Skin of body (tissue), 3 donors: ENCODE measurements at places on chromosomes 2 and 18.

DNA sequence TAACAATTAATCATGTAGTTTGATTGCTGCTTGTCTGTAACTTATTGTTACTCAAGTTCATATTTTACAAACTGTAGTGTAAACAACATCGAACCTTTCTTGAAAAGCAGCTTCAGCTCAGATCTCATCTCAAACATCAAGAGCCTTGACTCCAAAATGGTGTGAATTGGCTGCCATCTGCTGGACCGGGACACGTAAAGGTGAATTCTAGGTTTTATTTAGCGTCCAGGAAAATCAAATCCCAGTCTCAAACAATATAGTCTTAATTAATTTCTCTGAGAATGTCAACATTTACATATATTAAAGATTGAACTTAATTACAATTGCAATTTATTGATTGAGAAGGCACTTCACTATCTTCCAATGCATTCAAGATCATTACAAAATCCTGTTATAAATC is 453.0 kb downstream of the GALR1 start:
- DNase-seq: no peak

DNA sequence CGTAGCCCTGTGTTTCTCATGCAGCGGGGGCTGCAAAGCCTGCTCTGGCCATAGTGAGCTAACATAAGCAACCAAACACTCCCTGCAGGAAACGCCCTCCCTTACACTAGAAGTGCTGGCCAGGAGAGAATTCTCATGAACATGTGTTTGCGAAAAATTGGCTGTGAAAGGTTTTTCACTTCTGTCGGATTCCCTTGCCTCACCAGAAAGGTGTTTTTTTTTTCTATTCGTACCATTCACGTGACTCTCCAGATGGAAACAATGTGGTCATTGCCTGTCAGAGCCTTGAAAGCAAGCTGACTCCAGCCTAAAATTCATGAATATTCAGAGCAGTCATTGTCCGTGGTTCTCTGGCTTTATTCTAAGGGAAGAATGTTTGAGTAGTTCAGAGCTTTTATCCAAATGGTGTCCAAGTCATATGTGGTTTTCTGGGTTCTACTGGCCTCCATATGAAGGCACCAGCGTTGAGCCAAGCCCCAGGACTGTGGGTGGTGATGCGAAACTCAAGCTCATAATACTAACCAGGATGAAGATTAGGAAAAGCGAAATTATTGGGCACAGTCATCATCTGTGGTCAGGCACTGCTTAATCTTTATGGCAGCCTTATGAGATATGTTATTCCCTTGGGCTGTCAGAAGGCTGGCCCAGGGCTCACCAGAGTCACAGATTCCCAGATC is 236.4 kb downstream of the ALPK2 start:
- peak; percentile 93 for DNase-seq

- DNase-seq: peak; percentile 15
Observed at GRCh38 chr2:56132138-56132537, 51.7 kb upstream of the CCDC85A start.

DNA sequence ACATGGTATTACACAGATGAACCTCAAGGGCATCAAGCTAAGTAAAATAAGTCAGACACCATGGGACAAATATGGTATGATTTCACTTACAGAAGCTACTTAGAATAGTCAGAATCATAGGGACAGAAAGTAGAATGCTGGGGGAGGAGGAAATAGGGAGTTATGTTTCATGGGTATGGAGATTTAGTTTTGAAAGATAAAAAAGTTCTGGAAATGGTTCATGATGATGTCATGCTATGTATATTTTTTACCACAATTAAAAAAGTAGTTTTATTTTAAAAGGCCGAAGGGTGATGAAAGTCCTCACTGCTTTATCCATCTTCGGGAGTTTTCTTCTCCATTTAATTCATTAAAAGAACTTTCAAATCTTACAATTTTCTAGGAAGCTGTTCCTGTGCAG is 181.9 kb downstream of the CALCRL start:
- no peak for DNase-seq

- no peak for DNase-seq
Observed at GRCh38 chr2:14996351-14997014, 364.0 kb downstream of the LRATD1 start.

- no peak for DNase-seq
Observed at GRCh38 chr2:211985393-211985792, 553.2 kb downstream of the ERBB4 start.

- no peak for DNase-seq
Observed at GRCh38 chr2:201949181-201949926, 84.3 kb upstream of the FZD7 start.

- DNase-seq: no peak
Observed at GRCh38 chr18:75060185-75060584, 148.8 kb downstream of the PTGR3 start.

DNA sequence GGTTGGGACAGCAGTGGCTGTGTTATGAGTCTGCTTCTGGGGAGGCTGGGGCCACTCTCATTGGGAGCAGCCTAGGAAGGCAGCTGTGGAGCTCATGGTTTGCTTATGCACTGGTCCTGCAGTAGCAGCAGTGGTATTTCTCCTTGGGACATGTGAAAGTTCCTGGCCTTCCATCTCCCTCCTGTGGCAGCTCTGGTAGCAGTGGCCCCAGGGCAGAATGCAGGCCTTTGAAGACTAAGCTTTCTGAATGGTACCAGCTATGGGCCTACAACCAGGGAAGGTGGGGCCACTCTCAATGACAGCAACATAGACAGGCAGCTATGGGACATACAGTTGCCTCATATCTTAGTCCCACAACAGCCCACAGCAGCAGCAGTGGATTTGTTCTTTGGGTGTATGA is 117.3 kb upstream of the VWC2L start:
- no peak for DNase-seq

- no peak for DNase-seq
Observed at GRCh38 chr2:59680863-59681262, 872.6 kb downstream of the BCL11A start.

DNA sequence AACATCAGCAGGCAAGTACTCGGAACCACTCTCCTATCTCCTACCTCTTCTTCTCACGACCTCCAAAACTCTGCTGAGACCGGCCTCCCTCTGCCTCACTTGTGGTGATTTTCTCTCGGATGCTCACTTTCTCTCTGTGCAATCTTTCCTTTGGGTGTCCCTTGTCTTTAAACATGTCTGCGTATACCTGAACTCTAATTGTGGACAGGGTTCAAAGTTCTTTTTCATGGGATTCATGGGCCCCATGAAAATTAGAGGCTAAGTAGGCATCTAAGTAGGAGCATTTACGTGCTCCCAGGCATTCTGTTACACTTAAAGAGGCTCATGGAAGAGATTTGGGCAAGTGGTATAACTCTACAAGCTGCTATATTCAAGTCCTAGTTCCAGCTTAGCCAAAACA is 2.1 kb upstream of the PPP1CB start:
- no peak for DNase-seq

- DNase-seq: no peak
Observed at GRCh38 chr2:133360882-133361281, 207.4 kb downstream of the NCKAP5 start.

DNA sequence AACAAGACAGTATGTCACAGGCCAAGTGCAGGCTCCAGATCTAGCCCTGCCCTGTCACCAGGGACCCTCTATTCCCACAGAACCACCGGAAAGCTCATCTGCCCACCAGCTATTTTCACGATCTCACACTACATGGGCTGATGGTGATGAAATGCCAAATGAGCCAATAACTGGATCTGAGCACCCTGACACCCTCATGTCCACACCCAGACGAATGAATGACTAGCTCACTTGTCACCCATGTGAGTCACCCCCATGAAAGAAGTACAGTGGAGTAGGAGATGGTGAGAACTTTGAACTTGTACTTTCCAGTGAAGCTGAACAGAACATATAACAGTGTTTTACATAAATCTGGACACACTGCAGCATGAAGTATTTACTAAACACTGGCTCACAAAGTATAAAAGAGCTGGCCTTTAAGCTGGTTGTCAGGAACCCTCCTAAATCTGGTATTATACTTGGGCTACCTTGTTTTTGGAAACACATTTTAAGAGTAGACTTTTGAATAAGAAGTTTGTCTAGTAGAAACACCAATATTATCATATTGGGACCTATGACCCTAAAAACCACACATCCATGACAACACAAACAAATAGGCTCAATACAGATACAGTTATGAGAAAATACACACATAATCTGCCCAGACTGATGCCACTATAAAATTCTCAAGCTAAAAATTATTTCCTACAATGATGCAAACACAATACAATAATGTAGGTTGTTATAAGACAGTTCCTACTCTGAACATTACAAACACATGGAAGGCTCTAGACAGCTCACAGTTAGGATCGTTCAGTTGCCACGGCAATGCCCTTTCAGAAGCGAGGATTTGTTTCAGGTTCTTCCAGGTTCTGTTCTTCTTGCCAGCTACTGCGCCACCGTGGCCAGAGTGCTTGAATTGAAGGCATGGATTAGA is 19.0 kb downstream of the INO80C start:
- DNase-seq: no peak

DNA sequence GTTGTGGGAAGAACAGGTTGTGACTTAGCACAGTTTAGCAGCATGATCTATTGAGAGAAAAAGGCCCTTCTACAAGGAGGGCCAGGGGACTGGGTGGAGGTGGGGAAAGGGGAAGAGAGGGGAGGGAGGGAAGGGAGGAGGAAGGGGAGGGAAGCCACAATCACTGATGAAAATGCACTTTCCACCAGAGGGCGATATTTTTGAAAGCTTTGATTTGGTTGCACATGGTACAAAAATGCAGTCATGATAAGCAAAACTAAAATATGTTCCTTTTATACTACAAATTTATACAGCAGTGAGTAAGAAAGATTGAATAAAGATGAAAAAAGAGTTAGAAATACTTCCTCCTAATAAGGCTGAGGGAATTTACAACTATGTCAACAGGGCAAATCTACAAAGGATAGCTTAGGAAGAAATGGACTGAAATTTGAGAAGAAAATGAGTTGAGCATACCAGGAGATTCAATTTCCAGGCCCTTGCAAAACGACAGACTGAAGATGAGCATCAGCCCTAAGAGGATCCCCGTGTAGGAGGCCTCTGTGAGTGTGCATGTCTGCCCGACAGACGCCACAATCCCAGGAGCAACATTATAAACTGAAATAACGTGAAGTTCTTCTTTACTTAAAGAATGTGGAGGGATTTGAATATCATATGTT is 17.2 kb downstream of the SH3YL1 start:
- no peak for DNase-seq

- DNase-seq: no peak
Observed at GRCh38 chr18:79639072-79639829, 40.4 kb upstream of the CTDP1 start.

GRCh38 chr18:25896178-25896780 is 194.1 kb downstream of the SS18 start:
- peak; percentile 33 for DNase-seq

DNA sequence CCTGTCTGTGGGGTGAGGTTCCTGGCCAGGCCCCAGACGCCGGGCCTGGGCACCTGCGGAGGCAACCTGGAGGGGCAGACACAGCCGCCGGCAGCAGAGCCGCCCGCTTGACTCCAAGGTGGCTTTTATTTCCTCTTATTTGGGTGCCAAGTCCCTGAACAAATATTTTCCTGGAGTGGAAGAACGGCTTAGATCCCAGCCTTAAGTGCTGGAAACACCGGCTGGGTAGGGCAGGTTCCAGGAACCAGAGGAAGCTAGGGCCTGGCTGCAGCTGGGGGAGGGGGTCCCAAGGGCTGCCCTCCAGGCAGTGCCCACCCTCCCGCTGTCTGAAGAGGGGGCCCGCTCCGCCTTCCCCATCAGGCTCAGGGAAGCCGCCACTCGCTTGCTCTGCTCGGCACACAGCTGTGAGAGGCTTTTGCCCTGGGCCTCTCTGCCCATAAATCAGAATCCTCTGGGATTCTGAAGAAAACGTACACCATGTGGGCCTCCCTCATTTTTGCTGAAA is 28.2 kb downstream of the SDC1 start:
- DNase-seq: peak; percentile 33

GRCh38 chr2:234388591-234388990 is 108.3 kb downstream of the ARL4C start:
- DNase-seq: no peak

GRCh38 chr18:49752095-49752457 is 61.3 kb downstream of the ACAA2 start:
- no peak for DNase-seq

GRCh38 chr18:73850782-73851181 is 296.9 kb downstream of the FBXO15 start:
- DNase-seq: no peak

- no peak for DNase-seq
Observed at GRCh38 chr2:197209246-197209645, 101.3 kb downstream of the ANKRD44 start.

- no peak for DNase-seq
Observed at GRCh38 chr18:21489919-21490495, 110.5 kb downstream of the ESCO1 start.

GRCh38 chr2:88885275-88885674 is 193.8 kb downstream of the RPIA start:
- no peak for DNase-seq

- no peak for DNase-seq
Observed at GRCh38 chr2:3527886-3528785, 8.8 kb upstream of the ADI1 start.

- DNase-seq: peak; percentile 75
Observed at GRCh38 chr2:41483982-41484857, 563.6 kb upstream of the PKDCC start.

- no peak for DNase-seq
Observed at GRCh38 chr2:121089166-121089510, 195.9 kb downstream of the TFCP2L1 start.

DNA sequence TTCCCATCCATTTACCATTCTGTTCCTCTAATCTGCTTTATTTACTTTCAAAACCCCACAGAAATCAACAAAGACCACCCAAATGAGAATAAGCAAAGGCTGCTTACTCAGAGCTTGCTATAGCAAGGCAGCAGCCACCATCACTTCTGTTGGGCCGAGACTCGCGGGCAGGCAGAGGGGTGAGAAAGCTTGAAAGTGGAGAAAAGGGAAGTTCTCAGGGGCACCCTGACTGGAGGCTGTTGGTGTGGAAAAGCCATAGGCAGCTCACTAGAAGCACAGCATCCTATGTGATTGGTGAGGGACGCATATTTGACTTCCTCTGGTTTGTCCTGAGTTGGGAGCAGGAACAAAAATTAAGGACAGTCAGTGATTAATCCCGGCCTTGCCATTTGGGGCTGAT is 269.7 kb upstream of the THSD7B start:
- DNase-seq: no peak

DNA sequence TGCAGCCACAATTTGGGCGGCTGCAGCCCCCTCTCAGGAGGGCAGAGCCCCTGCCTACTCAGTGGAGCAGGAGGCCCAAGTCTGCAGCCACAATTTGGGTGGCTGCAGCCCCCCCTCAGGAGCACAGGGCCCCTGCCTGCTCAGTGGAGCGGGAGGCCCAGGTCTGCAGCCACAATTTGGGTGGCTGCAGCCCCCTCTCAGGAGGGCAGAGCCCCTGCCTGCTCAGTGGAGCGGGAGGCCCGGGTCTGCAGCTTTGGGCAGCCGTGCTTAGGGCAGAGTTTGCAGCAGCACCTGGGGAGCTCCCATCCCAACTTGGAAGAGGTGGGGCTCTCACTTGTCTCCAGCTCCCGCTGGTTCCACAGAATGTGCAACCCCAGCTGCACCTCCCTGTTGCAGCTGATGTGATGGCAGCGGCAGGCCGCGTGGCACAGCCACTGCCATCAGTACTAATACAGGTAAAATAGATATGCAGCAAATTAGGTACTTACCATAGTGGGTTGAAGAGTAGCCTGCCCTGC is 99.4 kb downstream of the TWIST2 start:
- no peak for DNase-seq

- DNase-seq: no peak
Observed at GRCh38 chr2:139214801-139215200, 434.6 kb upstream of the NXPH2 start.
